HCT116 (cell line): ENCODE measurements at places on chromosomes 11 and 22. TPM values are rescaled to one million over a fixed set of nuclear protein-coding genes. Genes with fewer than 3 reads are reported as not detected.

The ESAM gene
- total RNA-seq, result 6.1 TPM

The EP300 gene
- 38.8 TPM for total RNA-seq

GRCh38 chr11:61928606-61929005 lies 11.2 kb upstream of the RAB3IL1 start:
- no peak for DNase-seq

DNA sequence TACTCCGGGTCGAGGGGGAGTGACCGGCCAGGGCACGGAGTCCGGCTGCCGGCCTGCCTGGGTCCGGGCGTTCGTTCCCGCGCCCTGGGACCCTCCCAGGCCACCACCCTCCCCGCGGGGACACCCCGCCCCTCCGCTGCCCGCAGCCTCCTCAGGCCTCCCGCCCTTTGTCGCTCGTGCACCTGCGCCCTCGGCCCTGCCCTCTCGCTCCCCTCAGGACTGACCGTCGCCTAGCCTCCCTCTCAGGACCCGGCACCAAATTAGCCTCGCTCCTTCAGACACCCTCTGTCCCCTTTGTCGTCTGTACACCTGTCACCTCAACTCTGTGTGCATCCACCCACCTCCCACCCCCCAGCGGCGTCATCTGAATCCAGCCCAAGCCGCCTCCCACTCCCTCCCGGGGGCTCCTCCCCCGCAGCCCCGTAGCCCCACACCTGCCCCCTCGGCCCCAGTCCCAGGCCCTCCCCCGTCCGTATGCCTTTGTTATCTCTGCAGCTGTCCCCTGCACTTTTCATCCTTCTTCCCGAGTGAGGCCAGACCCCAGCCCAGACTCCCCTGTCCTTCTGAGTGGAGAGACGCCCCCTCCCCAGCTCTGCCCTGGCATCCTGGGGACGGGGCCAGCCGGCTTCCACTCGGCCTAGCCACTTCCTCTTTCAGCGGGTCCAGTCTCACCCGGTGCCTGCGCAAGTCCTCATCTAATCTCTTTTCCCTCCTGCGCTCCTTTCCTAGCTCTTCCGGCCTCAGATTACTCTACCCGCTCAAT lies 643 bp downstream of the TIGD3 start:
- no peak for DNase-seq

DNA sequence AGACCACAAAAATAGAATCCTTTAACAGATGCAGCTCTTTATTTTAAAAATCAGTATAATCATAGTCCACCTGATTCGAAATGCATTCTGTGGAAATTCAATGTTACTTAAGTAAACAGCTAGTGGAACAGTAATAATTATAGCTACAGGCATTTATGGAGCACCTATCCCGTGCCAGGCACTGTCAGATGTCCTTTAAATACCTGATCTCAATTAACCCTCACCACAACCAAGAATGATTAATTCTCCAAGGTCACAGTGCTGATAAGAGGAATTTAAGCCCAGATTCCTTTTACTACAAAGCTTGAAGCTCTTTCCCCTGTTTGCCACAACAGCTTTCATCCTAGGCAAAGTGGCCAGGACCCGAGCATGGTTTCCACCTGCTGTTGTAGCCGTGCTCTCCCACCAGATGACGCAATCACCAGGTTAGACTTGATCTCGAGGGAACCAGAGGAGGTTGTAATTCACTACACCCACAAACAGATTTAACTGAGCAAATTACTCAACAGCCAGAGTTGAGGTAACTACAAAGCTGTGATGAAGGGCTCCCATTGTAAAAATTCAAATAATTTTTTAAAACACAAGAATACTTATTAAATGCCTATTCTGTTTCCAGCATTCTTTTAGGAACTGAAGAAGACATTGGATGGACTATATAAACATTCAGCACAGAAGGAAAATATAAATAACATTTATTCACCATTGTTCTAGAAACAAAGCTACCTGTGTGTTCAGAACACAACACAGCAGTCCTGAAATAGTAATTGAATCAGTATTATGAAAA lies 10.3 kb downstream of the PRDM10 start:
- peak; percentile 48 for DNase-seq

The SHISA8 gene
- 13.9 TPM for total RNA-seq

- peak; percentile 48 for DNase-seq
Observed at GRCh38 chr22:48492366-48493320, 1335.0 kb downstream of the BRD1 start.

- DNase-seq, result no peak
Observed at GRCh38 chr11:121721961-121722360, 269.2 kb upstream of the SORL1-AS1 start.

GRCh38 chr11:109864151-109864661 lies 229.0 kb upstream of the ZC3H12C start:
- peak; percentile 75 for DNase-seq

The IFITM10 gene
- 1.9 TPM for total RNA-seq

- DNase-seq, result no peak
Observed at GRCh38 chr11:70572974-70573260, 174.6 kb downstream of the CTTN start.

GRCh38 chr11:27703481-27703880 lies 3.2 kb upstream of the BDNF start:
- DNase-seq, result no peak

The PGA5 gene
- not detected for total RNA-seq

The CRYBB1 gene
- total RNA-seq, result not detected
